ENCODE measurements at places on chromosomes 2 and 18.

GRCh38 chr2:109350526-109350925 is 221.5 kb downstream of the SH3RF3 start:
- no peak for DNase-seq

DNA sequence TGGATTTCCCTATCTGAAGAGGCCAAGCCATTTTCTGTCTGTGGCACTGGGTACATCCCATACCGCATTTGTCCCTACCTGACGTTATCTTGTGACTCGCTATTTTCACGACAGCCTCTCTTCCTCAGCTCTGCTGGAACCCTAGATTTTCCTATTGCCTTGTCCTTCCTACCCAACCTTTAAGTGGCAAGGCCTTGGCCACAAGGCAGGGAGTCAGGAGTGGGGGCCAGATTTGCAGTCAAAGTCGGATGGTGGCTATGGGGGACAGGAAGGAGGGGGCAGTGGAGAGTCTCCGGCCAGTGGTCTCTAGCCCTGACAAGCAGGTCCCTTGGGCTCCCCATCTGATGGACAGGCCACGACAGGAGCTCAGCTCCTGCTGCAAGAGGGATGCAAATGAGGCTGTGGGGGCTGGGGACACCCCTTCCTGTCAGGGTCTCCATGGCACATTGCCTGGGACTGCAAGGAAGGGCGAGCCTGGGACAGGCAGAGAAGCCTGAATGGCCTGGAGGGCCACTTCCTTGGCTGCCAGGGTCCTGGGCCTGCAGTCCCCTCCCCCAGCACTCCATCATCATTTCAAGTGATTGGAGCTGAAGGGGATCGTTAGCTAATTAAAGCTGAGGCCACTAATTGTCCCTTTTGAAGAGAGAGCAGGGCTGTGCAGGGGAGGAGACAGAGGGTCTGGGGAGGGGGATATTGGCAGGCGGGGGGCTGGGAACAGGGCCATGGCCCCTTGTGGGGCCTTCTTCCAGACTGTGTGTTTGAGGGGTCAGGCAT is 6.3 kb upstream of the ECEL1 start:
- DNase-seq: no peak

GRCh38 chr2:92326-92725 is 46.0 kb upstream of the FAM110C start:
- DNase-seq: no peak

DNA sequence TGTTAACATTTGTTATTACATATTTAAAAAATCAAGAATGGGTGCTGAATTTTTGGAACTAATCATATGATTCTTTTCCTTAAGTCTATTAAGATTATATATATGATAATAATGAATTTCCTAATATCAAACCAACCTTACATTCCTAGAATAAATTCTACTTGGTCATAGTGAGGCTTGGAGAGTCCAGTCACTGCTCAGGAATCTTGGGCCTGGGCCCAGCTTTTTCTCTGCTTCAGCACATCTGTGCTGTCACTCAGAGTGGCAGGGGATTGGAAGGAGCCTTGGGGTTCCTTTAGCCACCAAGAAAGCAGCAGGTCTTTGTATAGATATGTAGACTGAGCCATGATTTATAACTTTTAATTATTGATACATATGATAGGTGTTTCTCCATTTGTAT is 19.9 kb upstream of the ZAP70 start:
- DNase-seq: no peak

DNA sequence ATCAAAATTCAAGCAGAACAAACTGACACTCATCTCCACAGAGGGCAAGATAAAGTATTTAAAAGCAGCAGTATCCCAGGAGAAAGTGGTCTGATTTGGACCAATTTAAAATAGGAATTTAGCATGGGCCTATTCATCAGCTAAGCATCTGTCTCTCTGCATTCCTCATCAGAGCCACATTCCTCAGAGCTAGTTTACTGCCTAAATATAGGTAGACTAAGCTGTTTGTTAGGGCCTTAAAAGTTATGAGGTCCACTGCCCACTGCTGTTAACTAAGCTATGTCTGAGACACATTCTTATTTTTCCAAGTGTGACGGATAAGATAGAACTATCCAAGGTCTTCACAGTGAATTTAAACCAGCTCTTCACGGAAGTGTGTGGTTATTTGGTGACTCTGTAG is 17.6 kb downstream of the NEB start:
- no peak for DNase-seq

DNA sequence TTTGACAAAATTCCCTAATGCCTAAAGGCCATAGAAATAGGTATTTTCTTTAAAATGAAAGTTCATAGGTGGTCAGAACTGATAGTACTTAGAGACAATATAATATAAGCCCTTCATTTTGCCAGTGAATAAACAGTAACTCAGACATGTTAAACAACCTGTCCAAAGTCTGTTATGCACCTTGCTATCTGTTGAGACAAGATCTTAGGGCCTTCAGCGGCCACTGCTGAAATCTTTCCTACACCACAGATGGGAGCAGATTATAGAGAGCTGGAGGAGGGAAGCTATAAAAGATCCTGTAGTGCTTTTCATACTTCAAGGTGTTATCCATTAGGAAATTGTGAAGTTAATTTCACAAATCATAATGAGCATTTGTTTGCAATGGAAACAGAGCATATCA is 13.8 kb downstream of the CERKL start:
- DNase-seq: no peak

DNA sequence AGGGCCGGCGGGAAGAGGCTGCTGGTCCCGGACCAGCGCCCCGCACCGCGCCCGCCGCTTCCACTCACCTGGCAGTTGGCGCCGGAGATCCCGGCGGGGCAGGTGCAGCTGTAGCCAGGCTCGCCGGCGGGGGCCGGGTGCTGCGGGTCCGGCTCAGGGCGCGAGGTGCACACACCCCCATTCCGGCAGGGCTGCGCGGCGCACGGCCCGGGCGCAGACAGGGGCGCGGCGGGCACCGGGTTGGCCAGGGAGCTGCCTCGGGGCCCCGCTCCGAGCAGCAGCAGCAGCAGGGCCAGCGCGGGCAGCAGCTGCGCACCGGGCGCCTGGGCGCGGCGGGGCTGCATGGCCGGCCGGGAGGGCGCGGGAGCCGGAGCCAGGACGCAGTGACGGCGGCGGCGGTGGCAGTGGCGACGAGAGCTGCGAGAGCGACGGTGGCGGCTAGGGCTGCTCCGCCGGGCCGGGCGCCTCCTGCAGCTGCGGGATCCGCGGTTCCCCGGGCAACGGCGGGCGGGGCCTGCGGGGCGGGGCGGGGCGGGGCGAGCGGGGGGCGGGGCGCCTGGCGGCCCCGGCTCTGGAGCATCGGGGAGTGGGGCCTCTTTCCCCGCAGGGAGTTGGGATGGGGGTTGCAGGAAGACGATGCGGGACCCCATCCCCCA is at the start of gene DNER:
TSS of gene DNER (minus strand) at position 476 of the 656 bp plus-strand sequence. CDS start at position 344, 132 bp downstream.
- peak; percentile 42 for DNase-seq

- DNase-seq: no peak
Measured at GRCh38 chr2:202102425-202103000, 29.5 kb downstream of the KIAA2012 start.

GRCh38 chr18:80133124-80133523 is 24.1 kb downstream of the ADNP2 start:
- no peak for DNase-seq

GRCh38 chr2:238777369-238778067 is 70.4 kb upstream of the TWIST2 start:
- no peak for DNase-seq

GRCh38 chr2:47189635-47190034 is 34.5 kb upstream of the STPG4 start:
- DNase-seq: no peak

- no peak for DNase-seq
Measured at GRCh38 chr2:236954641-236955040, 131.0 kb upstream of the COPS8 start.

GRCh38 chr2:160492401-160493226 is 993 bp downstream of the RBMS1 start:
- DNase-seq: peak; percentile 40

DNA sequence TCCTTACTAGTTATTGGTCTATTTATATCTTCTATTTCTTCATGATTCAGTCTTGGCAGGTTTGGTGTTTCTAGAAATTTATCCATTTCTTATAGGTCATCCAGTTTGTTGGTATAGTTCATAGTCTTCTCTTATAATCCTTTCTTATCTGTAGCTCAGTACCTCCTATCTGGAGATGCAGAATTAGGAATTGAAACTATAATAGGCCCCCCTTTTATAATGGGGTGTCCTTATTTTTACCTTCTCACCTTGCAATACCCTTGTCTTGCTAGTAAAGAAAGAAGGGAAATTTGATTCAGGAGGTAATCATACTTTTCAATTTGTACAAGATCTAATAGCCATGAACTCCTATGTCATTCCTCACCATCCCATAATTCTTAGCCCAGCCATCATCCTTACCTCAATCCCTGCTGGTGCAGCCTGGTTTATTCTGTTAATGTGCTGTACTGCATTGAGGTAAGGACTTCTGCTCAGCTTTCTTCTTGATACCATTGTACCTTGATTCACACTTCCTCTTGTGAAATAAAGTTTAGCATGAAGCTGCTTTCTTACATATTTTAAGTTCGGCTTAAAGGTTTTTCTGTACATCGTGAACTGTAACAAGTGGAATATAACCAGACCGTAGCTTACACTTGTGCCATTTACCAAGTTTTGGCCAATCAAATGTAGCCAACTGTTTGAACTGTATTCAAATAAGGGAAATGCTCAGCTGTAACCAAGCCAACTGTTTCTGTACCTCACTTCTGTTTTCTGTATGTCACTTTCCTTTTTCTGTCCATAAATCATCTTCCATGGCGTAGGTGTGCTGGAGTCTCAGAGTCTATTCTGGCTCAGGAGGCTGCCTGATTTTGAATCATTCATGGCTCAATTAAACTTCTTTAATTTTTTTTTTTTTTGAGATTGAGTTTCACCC is 40.1 kb upstream of the PTH2R start:
- no peak for DNase-seq

GRCh38 chr2:235421618-235422017 is 72.2 kb upstream of the AGAP1 start:
- DNase-seq: no peak

DNA sequence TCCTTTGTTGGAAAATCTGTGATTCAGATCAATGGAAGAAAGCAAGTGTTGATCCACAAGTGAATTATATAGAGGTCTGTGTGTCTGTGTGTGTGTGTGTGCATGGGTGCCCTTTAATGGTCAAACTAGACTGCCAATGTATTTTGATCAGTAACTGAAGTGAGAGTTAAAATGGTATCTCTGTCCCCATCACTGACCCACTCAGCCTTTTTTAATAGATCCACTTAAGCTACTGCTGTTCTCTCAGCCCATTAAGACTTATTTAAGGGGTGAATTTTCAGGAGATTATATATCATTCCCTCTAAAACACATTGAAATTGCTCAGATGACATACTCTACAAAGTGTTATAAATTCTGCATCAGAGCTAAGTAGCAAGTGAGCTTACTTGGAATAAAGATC is 193.7 kb upstream of the SIX3 start:
- DNase-seq: no peak

GRCh38 chr2:213306316-213306942 is 22.2 kb downstream of the SPAG16 start:
- no peak for DNase-seq

DNA sequence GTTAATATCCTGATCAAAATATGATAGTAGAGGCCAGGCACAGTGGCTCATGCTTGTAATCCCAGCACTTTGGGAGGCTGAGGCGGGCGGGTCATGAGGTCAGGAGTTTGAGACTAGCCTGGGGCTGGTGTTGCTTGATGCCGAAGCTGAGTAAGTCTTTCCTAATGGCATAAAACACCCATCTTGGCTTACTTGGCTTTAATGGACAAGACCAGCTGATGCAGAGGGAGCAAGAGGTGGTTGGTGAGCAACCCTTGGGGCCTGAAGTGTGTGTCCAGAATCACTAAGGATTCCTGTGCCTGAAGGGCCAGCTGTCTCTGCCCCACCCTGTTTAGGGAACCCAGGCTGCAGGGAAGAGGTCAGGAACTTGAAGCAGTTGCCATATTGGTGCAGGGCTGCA is 217.2 kb downstream of the ARL4C start:
- no peak for DNase-seq

DNA sequence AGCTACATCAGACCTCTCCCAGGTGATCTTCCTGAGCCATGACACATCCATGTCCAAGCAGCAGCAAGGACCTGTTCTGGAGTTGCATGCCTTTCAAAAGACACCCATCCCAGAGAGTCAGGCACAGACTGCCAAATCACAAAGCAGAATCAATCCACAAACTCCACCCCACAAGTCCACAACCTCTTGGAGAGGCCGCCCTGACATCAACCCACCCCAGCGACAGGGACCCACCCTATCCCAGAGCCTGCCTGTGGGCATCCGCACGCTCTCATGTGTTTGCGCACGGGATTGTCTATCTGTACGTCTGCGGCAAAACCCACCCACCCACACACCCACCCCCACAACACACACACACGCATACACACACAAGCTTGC is 11.9 kb downstream of the SMAD7 start:
- no peak for DNase-seq

DNA sequence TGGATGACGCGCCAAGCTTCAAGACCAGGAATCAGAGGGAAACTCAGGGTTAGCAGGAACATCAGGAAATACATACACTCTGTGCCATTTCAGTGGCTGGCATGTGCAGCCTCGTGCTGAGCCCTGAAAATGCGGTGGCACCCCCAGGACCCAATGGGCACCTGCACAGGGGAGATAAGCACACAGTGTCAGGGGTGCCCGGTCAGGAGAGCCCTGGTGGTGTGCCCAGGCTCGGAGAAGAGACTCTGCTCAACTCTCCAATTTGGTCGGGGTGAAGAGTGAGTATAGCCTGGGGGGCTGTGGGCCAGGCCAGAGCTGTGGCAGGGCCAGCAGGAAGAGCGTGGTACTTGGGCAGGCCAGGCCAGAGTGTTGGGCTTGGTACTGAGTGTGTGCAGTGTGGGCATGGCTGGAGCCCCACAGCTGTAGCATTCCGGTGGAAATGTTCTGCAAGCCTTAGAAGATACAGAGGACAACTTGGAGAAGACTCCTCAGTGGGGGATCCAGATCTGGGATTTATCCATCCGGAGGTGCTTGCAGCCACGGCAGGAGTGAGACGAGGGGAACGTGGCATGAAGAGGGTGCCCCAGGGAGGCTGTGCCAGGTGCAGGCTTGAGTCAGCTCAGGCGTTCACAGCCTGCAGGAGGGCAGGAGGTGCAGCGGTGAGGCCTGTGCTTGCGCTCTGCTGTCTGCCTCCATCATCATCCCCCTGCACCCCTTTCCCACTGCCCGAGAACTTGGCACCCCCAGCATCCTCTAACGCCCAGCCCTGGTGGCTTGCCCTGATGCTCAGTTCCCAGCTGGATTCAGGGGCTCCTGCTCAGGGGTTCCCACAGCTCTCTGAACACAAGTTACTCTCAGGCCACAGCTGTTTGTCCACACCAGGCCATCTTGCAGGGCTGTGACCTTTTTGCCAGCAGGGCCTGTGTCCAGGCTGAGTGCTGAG is 451.7 kb upstream of the HS6ST1 start:
- DNase-seq: no peak

All from stimulated activated CD4-positive, alpha-beta T cell treated with anti-CD3 and anti-CD28 coated beads, Interleukin-1b, Interleukin-23, amount 100 ng/mL, for 4 hours (primary cell).